HL-60 (cell line): ENCODE measurements at places on chromosomes 16 and 17.
A peak's percentile ranks its signal among the peaks of the same experiment; 100 is the strongest.

DNA sequence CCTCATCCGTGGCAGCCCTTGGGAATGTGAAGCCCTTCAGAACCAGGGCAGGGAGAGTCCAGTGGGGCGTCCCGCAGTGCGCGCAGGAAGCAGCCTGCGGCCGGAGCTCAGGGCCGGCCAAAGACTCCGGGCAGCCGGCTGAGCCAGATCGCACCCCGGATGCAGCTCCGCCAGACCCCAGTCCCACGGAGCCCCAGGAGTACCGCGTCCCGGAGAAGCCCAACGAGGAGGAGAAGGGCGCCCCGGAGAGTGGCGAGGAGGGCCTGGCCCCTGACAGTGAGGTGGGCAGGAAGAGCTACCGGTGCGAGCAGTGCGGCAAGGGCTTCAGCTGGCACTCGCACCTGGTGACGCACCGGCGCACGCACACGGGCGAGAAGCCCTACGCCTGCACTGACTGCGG lies 6.9 kb downstream of the ZNF205 start:
- DNase-seq, result no peak

GRCh38 chr16:86476956-86477534 lies 33.3 kb upstream of the FOXF1 start:
- no peak for DNase-seq

DNA sequence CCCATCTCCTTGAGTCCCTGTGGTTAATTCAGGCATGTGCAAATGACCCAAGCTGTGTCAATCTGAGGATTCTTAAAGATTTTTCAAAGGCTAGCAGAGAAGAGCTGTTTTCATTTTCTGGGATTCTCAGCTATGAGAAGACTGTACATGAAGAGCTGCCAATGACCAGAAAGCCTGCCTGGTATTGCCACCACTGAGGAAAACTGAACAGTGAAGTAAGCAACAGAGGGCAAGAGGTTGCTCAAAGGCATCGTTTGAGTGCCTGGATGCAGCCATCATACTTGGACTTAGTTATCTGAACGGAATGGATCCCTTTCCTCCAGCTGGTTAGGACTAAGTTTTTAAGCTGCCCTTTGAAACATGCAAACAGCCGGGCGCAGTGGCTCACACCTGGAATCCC lies 38.4 kb downstream of the FAM20A start:
- DNase-seq, result no peak

DNA sequence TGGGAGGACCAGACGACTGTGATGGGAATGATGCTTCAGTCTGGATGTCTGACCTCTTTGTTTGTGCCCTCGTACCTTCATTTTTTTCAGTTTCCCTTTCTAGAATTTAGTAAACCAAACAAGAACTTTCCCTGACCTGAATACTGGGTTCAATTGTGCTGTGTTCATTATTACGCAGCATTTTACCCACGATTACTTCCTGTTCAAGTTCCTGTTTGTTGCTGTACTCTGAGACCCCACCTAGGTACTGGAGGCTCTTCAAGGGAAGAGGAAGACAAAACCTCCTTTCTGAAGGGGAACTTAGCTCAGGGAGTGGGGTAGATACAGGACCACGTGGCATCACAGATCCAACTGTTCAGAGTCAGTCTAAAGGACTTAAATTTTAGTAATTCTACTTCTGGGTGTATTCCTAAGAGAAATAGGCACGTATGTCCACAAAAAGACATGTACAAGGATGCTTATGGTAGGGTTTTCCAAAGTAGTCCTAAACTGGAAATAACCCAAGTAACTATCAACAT lies 9.2 kb upstream of the PRKCB start:
- peak; percentile 92 for DNase-seq

GRCh38 chr17:69501591-69502468 lies 87.3 kb downstream of the MAP2K6 start:
- no peak for DNase-seq

DNA sequence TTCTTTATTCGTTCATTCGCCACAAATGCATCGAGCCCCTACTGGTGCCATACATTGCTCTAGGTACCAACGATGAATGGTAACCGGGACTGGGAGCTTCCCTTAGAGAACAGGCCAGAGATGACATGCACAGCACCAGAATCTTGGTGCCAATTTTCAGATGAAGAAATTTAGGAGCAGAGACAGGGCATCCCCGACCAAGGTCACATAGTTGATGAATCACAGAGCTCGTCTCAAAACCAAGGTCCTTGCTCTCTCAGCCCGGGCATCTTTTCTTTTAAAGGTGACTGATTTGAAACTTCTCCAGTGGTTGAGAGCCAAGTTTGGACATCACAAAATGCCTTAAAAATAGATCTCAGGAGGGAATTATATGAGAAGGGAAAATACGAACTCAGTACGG lies 73.2 kb upstream of the C16orf82 start:
- no peak for DNase-seq

- no peak for DNase-seq
Measured at GRCh38 chr16:70381604-70382342, 35.1 kb downstream of the DDX19A start.

DNA sequence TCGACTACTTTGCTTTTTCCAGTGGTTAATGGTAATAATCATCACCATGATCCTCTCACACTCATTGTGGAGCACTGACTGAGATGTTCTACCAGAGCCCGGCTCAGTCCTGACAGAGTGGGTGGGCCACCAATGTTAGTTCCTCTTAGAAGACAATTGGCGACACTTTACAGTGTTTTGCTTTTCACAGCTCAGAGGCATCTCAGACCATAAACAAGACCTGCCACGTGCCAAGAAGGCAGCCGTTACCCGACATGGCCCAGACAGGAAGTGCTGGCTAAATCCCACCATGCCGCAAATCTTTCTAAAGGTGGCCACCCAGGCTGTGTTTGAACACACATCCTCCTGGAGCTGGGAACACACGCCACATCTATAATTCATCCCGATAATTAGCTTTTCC lies 103.7 kb downstream of the XYLT1 start:
- no peak for DNase-seq

GRCh38 chr16:83898463-83899271 lies at the start of gene MLYCD:
MLYCD (plus strand) TSS chr16:83899115; CDS start chr16:83899145, 30 bp downstream.
- DNase-seq, result peak; percentile 44

- DNase-seq, result no peak
Measured at GRCh38 chr16:19131825-19132218, 18.1 kb downstream of the ITPRIPL2 start.

DNA sequence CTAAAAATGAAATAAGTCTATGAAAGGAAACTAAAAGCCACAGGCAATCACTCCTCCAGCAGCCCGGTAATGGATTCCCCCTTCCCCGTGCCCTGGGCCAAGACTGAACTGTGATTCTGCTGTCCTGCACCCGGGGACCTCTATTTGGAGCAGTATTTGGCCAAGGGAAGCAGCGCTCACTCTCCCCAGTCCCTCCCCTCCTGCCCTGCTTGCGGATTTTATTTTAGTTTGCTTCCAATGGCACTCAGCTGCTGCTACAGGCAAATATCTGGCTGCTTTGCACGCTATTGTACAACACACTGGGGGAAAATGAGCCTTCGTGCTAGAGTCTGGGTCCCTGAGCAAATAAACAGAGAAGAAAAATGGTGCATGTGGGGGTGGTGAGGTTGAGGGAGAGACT lies 975.7 kb upstream of the RBFOX1 start:
- DNase-seq, result no peak

DNA sequence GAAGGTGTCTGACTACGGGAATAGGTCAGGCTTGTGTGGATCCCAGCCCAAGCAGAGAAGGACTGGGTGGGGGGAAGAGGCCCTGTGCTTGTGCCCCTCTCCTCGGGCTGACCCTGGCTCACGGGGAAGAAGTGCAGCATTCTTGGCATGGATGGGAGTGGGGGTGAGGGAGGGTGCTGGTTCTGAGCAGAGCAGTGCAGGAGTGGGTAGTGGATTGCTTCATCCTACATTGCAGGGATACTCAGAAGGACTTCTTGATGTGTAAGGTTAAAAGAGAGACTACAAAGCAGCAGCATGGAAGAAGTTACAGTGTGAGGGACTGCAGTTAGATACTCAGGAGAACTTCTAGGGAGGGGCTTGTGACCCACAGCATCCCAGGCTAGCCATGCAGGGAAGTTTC lies 2.1 kb downstream of the ARHGAP23 start:
- no peak for DNase-seq

DNA sequence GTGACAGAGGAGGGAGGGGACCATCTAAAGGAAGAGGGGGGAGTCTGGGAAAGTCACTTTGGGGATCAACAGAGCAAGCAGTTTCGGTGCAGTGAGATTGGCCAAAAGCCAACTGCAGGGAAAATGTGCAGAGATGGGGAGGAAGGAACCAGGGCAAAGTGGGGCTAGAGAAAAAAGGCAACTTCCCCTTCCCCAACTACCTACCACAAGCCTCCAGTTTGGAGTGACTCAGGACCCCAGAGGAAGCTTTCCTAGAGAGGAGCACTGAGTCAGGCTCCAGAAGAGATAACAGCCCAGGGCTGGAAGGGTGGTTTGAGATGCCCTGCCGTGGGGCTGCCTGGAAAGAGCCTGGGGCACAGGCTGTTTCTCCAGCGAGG lies 6.9 kb upstream of the CD300LD start:
- peak; percentile 75 for DNase-seq

DNA sequence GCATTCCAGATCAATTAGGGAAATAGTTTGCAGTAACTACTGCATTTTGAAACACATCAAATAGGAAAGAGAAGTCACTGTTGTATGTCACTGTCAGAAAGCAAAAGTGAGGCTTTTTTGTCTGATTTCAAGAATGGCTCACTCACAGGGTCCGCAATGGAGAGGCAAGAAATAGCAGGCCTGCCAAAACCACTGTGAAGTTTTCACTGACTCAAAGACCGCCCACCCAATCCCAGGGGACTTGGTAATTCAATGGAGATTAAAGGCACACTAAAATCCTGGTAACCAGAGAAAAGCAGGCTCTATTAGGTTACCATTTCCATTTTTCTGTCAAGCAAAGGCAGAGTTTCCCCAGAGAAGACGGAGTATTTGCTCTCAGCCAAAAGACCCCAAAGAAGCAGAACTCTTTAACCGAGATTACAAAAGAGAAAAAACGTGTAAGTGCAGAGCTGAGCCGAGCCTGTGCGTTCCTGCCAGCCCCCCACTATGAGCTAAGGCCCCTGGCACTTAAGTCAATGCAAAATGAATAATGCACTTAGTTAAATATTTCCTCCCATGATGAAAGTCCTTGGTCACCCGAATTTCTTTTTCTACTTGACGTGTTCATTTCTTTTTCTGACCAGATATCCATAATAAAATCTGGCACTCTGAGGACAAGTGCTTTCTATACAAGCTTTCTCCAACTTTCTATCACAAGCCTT lies 57.0 kb downstream of the FOXL1 start:
- no peak for DNase-seq

DNA sequence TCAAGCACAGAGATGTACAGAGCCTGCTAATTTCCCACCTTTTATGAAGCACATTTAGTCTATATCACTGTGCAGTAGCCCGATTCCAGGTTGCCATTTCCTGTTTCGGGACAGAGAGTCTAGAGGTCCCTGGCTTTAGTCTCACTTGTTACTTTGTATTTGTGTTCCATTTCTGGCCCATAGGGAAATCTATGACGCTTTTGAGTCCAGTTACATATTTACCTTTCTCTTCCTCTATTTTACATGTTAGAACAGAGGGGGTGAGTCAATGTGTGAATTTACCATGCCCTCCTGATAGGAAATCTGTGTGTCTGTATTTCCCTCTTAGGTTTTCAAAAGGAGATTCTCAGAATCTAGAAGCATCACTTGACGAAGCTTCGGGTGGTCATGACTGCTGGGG lies 227.1 kb upstream of the ZFHX3 start:
- DNase-seq, result no peak

DNA sequence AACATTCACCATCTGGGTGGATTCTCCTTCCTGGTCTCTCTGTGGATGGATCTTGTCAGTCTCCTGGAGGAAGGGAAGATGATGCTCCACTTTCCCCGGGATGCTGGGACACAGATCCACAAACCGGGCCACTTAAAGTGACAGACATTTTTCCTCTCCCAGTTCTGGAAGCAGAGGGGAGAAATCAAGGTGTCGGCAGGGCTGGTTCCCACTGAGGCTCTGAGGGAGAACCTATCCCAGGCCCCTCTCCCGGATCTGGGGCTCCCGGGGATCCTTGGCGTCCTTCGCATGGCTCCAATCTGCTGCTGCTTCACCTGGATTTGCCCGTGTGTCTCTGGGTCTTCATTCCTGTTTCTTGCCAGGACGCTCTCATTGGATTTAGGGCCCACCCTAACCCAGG lies 263.1 kb upstream of the TNRC6C start:
- no peak for DNase-seq

- DNase-seq, result no peak
Measured at GRCh38 chr16:59123479-59123878, 389.4 kb upstream of the GOT2 start.

DNA sequence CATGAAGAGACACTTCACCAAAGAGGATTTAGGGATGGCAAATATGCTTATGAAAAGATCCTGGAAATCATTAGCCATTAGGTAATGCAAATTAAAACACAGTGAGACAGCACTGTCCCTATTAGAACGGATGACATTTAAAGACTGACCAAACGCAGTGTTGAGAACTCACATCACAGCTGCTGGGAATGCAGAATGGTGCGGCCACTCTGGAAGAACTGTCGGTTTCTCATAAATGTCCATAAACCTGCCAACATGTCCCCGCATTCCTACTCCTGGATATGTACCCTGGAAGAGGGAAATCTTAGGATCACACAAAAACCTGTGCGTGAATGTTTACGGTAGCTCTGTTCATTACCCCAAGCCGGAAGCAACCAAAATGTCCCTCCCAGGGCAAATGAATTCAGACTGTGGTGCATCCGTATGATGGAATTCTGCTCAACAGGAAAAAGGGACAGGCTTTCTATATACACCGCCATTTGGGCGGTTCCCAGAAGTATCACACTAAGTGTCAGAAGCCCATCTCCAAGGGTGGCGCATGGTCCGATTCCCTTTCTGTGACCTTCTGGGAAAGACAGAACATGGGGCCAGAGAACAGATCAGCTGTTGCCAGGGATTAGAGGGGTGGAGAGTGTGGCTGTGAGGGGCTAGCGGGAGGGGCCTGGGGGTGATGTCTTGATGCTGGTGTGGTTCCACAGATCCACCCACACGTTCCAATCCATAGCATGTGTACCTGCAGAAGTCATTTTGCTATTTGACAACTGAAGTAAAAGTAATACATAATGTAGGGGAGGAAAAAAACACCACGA lies 197.2 kb upstream of the CHMP6 start:
- no peak for DNase-seq

GRCh38 chr17:78412403-78412802 lies 34.0 kb downstream of the PGS1 start:
- DNase-seq, result no peak

DNA sequence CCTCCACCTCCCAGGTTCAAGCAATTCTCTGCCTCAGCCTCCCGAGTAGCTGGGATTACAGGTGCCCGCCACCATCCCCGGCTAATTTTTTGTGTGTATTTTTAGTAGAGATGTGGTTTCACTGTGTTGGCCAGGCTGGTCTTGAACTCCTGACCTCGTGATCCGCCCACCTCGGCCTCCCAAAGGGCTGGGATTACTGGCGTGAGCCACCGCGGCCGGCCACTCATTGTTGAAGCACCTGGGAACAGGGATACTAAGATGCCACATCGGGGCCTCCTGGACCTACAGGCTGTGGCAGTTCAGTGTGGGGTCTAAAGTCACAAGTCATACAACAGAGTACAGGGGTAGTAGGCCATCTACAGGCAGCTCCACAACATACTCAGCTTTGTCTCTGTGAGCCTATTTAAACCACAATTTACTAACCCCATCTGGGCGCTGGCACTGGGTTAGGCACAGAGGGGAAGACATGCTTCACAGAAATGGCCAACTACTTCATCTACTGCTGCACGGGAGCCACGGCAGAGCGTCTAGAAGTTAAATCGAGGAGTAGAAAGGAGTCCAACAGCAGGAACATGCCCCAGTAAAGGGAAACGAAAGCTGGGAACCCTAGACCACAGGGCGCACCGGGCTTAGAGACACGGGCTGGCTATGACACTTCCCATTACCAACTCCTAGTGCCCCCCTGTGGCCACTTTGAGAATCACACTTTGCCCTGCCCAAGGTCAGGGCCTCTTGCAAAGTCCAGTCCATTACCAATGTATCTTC lies 4.3 kb downstream of the VAMP2 start:
- DNase-seq, result peak; percentile 82
